Fibroblast of villous mesenchyme (primary cell): ENCODE measurements at places on chromosomes 3 and 15. TPM values are rescaled to one million over a fixed set of nuclear protein-coding genes. Genes with fewer than 3 reads are reported as not detected.

TNFAIP8L3 gene
- 0.43 and 0.64 TPM in 2 replicates for total RNA-seq

- peak; percentile 24 for DNase-seq
These were observed 212.4 kb upstream of the ZBTB20 start for GRCh38 chr3:115359536-115359935.

DNA sequence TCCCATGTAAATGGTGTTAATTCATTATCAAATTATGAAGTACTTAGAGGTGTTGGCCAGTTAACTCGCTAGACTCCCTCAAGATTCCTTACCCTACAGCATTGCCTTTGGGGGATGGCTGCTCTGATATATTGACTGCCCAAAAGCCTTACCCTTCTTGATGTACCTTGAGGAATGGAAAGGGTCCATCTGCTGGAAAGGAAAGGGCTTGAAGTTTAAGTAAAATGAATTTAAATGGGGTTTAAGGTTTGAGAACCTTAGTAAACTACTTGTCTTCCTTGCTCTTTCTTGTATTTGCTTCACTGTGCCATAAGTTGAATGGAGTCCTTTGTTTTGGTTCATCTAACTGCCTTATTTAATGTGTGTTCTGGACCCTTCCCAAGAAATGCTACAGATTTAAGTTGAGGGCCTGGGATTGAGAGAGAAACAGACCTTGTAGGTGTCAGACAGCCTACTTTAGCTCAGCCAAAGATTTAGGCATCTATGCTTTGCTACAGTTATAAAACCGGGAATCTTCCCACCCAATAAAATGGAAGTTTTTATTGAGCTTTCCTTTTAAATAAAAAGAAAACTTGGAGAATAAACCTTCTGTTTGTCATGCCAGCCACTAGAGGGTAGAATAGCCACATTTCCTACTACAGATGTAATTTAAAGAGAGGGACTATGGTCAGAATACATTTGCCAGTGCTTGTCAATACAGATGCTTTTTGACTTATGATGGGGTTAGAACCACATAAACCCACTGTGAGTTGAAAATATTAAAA is 25.3 kb downstream of the CMSS1 start:
- peak; percentile 77 for DNase-seq

HRG gene
- total RNA-seq, result not detected in 2 replicates

DNA sequence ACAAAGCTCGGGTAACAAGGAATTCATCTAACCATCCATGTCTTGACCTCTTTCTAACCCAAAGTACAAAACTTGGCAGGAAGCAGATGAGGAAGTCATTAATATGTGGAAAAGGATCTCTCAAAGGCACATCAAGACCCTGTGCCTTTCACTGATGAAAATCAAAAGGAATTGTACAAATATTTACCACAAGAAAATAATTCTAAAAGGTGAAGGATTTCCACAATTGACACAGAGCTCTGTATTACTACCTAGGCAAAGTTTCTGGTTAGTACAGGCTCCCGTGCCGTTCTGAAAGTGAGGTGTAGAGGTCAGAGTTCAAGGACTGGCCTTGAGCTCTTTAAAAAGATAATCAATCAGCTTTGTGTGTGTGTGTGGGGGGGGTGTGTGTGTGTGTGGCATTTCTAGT is 239.7 kb upstream of the ICE2 start:
- peak; percentile 20 for DNase-seq

DNA sequence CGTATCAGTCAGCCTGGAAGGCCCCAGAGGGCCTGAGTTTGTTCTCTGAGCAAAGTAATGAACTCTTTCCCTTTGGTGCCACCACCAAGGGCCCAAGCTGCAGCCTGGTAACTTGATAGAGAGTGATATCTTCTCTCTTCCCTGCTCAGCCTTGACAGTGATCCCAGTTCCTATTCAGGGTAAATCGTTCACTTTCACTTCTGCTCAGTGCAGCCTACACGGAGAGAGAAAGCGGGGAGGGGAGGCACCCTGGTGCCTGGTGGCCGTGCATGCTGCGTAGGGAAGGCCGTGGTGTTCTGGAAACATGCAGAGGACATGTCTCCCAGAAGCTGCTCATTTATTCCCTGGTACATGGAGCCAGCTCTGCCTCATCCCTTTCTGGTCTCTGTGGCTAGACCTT is 54.9 kb downstream of the KIF9 start:
- peak; percentile 23 for DNase-seq

DNA sequence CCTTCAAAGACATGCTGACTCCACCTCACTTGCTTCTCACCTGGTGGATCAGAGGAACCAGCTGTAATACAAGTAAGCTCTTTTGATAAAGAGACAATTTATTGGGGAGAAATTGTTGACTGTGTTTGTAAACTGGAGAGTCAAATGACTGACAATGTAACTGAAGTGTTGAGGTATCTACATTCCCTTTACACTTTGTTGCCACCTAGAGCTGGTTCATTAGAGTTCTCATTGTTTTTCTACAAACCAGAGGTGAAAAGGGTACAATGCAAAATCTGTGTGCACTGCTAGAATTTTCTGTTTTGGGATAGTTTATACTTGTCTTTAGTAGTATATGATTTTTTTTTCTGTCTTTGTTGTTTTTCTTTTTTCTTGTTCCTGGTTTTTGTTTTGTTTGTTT is 8.7 kb upstream of the LRRC58 start:
- no peak for DNase-seq

GRCh38 chr3:66405701-66406091 is 95.1 kb downstream of the LRIG1 start:
- DNase-seq, result peak; percentile 59

ECE2 gene
- not detected in 2 replicates for total RNA-seq

DNA sequence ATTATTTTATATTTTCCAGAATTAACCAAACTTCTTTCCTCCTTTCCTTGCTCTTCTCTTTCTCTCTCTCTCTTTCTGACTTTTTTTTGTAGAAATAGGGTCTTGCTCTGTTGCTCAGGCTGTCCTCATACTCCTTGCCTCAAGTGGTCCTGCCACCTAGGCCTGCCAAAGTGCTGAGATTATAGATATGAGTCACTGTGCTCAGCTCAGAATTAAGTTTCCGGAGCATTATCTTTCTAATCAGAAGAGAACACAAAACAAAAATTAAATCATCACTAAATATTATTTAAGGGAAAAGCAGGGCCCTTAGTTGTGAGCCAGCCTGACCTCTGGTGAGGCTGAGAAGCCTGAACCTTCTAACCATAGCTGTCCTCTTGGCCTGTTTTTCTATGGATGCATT is 168.2 kb downstream of the SOX2 start:
- no peak for DNase-seq

- peak; percentile 71 for DNase-seq
These were observed 131.6 kb downstream of the CHCHD6 start for GRCh38 chr3:126835472-126836219.

DNA sequence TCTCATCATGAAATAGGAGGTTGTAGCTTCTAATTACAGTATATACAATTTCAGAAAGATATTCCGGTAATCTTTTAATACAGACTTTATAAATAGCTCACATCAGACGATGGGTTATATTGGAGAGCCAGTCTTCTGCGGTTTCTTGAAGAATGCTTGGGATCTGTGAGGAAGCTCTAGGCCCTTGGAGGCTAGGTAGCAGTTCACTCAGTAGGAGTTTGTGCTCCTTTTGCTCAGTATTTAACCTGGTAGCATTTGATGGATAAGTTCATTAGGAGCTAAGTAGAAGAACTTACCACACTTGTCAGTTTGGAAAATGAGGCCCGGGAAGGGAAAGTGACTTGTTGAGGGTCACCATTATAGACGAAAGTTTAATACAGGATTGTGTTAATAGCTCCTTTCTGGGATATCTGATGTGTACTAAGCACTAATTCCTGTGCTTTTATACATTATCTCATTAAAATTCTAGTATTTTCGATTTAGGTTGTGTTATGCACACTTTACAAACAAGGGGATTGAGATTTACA is 2.8 kb downstream of the FNDC3B start:
- DNase-seq, result peak; percentile 68

GRCh38 chr3:34107669-34108068 is 309.2 kb downstream of the PDCD6IP start:
- no peak for DNase-seq
